T-cell (primary cell): ENCODE measurements at places on chromosomes 13 and 19.

DNA sequence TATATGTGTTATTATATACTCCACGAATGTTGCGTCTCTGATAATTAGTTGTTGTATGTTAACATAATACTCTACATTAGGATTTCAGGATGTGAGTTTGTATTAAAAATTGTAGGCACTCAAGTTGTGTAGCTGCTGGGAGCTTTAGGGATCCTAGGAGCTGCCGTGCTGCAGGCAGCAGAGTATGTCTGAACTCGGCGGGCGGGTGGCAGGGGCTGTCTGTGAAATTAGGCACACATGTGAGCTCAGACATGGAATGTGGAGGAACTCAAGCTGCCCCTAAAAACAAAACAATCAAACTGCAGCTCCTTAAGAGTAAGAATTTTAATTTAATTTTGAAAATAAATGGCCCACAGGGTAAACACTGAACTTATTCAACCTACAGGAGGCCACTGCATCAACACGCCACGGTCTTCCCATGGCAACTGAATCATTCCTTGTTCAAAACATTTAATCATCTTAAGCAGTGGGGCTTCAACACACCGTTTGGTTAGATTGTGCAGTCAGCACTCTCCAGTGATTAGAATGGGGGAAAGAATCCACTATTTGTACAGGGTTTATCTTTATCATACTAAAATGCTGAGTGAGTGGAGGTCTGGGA lies 22.7 kb downstream of the SERTM1 start:
- no peak for DNase-seq

DNA sequence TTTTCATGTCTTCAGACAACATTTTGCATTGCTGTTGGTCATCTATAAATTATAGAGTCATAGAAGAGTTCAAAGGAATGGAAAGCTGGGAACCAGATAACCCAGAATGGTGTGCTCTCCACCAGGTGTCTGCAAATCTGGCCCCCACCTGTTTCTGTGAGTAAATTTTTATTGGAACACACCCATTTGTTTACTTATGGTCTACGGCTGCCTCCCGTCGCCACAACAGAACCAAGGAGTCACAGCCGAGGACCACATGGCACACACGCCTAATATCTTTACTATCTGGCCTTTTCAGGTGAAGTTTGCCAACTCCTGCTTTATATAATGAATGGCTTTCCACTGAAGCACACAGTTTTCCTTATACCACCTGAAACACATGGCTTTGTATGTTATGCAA lies 58.2 kb downstream of the EFNB2 start:
- no peak for DNase-seq

GRCh38 chr19:17414097-17414496 lies 5.8 kb upstream of the MVB12A start:
- DNase-seq: no peak

- DNase-seq: peak; percentile 22
These were observed 3.0 kb downstream of the PPP6R1 start for GRCh38 chr19:55255618-55256423.

DNA sequence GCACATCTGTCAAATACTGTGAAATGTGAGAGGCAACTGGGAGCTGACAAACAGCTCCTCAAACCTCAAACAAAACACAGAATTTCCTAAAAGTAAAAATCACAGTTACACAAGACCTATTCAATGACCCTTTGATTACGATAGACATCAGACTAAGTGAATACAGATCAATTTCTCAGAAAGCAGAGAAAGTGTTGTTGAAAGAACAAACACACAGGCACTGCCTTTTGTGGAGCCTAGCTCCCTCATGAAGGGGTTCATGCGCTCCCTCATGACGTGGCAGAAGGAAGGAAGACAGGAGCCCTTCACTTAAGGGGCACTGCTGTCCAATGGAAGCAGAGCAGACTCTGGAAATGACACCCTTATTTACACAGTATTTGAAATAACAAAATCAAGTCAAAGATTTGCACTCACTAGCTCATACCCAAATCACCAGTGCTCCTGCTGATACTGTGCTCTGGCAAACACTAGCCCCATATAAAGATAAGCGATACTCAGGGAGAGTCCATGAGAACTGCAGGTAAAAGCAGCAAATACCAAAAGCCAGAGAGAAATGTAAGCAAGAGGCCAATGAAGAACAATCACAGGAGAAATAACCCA lies 144.9 kb downstream of the KLF12 start:
- DNase-seq: no peak

GRCh38 chr13:49995625-49996101 lies 1.2 kb upstream of the TRIM13 start:
- DNase-seq: no peak

GRCh38 chr19:18975869-18976268 lies 34.9 kb upstream of the HOMER3 start:
- DNase-seq: no peak

DNA sequence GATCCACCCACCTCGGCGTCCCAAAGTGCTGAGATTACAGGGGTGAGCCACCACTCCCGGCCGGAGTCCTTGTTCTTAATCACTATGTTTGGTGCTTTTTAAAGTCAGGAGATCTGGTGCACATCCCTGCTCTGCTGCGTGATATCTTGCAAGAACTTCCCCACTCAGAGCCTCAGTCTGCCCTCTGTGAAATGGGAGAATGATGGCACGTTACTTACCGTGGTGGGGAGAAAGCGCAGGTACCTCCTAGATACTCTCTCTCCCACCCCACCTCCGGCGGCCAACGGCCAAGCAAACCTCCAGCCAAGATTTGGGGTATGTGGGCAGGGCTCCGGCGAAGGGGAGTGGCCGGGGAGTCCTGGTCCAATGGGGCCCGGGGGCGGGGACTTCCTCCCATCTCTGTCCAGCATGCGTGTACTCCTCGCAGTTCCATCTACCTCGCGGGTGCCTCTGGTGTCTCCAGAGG lies at the start of gene RYR1:
Gene RYR1, plus strand, starts transcription at position 424 of the 466 bp plus-strand sequence. CDS start 139 bp downstream, outside the sequence.
- DNase-seq: peak; percentile 21

DNA sequence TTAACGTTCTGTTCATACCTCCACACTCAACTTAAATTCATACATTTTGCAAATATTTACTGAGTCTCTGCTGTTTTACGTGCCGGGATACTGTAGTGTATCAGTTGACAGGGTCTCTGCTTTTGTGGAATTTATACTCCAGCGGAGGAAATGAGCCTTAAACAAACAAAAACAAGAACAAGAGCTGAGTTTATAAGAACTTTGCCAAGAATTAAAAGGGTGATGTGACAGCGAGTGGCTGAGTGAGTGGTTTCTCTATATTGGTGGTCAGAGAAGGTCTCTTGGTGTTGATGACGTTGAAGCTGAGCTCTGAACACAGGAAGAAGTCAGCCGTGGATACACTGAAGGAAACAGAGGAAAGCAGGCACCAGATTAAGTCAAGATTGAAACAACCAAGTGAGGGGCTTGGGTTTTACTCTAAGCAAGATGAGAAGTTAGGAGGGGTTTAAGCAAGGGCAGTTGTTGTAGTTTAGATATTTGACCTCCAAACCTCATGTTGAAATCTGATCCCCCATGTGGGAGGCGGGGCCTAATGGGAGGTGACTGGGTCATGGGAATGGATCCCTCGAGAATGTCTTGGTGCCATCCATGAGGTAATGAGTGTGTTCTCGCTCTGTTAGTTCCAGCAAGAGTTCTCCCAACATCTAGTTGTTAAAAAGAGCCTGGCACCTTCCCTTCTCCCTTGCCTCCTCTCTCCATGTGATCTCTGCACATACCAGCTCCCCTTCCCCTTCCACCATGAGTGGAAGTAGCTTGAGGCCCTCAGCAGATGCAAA lies 248.3 kb downstream of the DCLK1 start:
- no peak for DNase-seq

DNA sequence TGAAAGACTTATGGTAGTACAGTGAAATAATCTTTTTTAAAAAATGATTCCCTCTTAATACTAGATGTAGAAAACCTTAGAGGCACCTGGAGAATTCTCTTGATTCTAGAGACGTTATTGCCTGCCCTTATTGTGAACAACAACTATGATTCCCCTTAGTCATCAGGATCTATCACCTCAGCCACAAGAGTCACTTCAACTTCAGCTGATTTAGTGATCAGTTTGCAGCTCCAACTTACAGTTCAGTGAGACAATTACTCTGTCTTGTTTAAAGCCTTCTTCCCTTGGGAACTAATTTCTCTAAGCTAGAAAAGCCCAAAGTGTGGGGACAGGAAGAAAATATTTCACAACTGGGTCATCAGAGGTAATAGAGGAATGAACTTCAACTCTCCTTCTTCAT lies 254.3 kb upstream of the SLITRK1 start:
- no peak for DNase-seq

GRCh38 chr13:93217721-93218261 lies 8.8 kb upstream of the GPC6 start:
- no peak for DNase-seq

DNA sequence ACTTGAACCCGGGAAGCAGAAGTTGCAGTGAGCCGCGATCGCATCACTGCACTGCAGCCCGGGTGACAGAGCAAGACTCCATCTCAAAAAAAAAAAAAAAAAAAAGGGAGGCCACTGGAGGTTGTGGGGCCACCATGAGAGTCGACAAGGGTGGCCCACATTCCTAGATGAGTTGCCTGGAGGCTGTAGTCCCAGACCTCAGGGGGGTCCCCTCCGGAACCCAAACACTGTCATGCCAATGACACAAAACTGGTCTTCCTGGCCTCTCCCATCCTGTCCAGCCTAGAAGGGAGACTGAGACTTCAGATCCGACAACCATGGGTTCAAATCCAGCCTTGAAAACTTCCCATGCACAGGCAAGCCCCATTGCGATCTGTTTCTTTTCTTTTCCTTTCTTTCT lies 14.7 kb downstream of the SPC24 start:
- DNase-seq: no peak

- no peak for DNase-seq
These were observed 5.7 kb downstream of the POLR1D start for GRCh38 chr13:27627380-27627779.

- DNase-seq: no peak
These were observed 1.3 kb upstream of the PTBP1 start for GRCh38 chr19:795691-796581.

GRCh38 chr19:29596885-29597525 lies 9.1 kb upstream of the POP4 start:
- DNase-seq: no peak

- no peak for DNase-seq
These were observed 11.3 kb downstream of the JAK3 start for GRCh38 chr19:17836530-17836929.

- DNase-seq: no peak
These were observed 29.0 kb upstream of the CEBPG start for GRCh38 chr19:33344573-33344925.

DNA sequence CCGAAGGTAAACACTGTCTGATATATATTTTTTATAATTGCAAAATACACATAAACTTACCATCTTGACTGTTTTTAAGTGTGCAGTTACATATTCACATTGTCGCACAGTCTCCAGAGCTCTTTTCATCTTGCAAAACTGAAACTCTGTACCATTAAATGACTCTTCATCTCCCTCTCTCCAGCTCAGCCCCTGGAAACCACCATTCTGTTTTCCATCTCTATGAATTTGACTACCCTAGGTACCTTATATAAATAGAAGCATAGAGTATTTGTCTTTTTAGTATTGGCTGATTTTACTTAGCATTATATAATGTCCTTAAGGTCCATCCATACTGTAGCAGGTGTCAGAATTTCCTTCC lies 45.8 kb downstream of the LRCH1 start:
- DNase-seq: no peak
